Stimulated activated CD4-positive, alpha-beta T cell treated with anti-CD3 and anti-CD28 coated beads, Interleukin-2, amount 100 ng/mL, for 4 hours (primary cell): ENCODE measurements at places on chromosomes 1 and 21.

- no peak for DNase-seq
Observed at GRCh38 chr1:40789661-40790430, 6.3 kb downstream of the KCNQ4 start.

DNA sequence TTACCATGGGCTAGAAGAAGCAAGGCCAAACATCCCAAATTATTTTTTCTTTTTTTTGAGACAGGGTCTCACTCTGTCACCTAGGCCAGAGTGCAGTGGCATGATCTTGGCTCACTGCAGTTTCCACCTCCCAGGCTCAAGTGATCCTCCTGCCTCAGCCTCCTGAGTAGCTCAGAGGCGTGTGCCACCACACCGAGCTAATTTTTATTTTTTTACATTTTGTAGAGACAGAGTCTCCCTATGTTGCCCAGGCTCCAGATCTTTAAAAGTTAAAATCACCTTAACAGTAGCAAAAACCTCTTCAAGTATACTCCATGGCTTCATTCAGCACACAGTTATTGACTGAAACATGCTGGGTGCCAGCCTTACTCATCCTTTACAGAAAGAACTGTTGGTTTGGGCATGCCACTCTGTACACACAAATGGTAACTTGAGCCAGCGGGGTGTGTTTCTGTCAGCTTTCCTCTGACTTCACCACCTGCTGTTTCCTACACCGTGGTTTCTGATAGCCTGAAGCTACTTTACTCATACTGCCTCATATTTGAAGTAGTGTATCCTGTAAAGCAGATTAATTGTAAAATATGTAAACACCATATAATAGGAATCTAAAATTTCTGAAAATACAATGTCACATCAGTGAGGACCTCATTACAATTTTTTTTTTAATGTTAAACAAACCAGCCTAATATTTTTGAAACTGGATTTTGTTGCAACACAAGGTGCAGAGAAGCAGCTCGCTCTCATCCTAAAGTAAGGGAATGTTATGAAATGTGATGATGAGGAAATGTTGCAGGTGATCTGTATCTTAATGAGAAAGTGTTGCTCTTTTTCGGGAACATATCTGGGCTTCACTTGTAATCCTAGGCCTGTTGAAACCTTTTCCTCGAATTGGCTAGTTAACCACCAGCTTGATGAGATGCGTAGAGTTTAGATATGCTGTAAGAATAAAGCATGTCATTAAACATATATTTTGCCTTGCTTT lies 113.9 kb downstream of the ATP5PO start:
- no peak for DNase-seq

GRCh38 chr1:30610917-30611316 lies 112.5 kb downstream of the MATN1 start:
- DNase-seq: no peak

DNA sequence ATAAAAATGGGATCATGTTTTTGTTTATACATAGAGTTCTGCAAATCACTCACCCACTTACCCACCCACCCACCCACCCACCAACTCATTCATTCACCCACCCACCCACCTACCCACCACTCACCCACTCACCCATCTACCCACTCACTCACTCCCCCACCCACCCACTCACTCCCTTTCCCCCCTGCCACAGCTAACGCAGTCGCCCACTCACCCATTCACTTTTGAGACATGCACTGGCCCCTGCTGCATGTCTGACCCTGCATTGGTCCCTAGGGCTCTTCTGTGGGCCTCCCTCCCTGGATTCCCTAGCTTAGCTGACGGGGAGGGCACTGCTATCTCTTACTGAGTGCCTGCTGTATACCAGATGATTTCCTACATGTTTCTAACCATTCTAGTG lies 100.4 kb upstream of the CSF3R start:
- DNase-seq: no peak

- no peak for DNase-seq
Observed at GRCh38 chr1:84425150-84425896, 27.0 kb downstream of the DNASE2B start.
